Left kidney (tissue), 8 donors: ENCODE measurements at places on chromosomes 4 and X. TPM values are rescaled to one million over a fixed set of nuclear protein-coding genes. Genes with fewer than 3 reads are reported as not detected.
A peak's percentile ranks its signal among the peaks of the same experiment; 100 is the strongest.

- no peak for DNase-seq
Measured at GRCh38 chr4:175752664-175753063, 59.4 kb downstream of the GPM6A start.

DNA sequence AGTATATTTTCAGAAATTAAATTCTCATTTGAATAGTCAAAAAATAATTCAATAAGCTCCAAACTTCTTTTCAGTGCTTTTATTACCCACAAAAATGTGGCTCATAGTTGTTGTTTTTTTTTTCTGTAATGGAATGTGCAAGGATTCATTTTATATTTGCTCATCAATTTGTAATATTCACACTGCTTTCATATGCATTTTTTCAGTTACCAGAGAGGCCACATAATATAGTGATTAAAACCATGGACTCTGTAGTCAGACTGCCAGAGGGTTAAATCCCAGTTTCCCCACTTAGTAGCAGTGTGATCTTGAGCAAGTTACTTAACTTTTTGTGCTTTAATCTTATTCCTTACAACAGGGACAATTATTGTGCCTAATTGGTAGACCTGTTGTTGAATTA, 64.5 kb downstream of the FAM9B start:
- no peak for DNase-seq

DNA sequence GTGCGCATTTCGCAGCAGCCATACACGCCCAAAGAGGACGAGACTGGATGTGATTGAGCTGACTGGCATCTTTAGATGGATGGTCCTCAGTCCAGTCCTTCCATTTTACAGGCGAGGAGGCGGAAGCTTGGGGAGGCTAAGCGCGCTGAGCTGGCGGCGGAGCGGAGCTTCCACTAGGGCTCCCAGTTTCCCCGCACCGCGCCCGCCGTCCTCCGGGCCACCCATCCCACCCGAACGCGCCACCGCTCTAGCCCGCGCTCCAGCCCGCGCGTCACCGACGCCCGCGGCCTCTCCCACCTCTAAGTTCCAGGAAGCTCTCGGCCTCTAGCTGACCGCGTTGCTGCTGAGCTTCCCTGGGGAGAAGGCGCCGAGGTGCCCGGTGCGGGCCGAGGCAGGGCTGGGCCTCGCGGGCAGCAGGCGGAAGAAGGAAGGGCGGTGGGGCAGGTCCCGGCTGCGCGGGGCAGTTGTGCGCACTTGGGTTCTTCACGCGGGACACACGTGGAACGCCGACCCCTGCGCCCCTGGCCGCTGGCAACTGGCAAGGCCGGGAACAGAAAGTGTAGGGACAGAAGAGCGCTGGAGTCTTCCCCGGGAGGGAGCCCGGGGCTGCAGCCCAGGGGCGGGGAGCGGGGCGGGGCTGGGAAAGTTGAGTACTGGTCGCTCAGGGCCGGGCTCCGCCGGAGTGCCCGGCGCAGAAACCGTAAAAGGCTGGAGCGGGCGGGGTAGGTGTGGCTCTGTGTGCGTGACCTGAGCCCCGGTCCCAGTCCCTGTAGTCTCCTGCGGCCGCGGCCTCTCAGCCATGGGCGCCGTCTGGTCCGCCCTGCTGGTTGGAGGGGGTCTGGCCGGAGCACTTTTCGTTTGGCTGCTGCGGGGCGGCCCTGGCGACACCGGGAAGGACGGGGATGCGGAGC, at the start of gene STBD1:
TSS of gene STBD1 (plus strand) at position 763 of the 911 bp plus-strand sequence. CDS start at position 800, 37 bp downstream.
- peak; percentile 64 for DNase-seq

DNA sequence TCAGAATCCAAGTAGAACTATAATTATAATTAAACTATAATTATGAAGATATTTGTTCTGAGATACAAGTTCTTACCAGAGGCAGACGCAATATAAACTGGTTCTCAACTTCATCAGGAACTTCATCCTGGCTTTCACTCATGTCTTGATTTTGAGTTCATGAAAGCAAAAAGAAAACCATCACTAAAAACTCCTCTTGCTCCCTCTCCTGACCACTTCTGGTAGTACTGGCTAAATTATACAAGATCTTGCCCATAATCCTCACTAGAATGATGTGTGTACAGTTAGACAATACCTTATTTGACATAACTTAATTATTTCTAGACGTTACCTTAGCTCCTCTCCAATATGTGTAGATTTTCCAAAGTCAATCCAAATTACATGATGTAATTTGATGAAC, 3.7 kb downstream of the TAF7L start:
- peak; percentile 53 for DNase-seq

DNA sequence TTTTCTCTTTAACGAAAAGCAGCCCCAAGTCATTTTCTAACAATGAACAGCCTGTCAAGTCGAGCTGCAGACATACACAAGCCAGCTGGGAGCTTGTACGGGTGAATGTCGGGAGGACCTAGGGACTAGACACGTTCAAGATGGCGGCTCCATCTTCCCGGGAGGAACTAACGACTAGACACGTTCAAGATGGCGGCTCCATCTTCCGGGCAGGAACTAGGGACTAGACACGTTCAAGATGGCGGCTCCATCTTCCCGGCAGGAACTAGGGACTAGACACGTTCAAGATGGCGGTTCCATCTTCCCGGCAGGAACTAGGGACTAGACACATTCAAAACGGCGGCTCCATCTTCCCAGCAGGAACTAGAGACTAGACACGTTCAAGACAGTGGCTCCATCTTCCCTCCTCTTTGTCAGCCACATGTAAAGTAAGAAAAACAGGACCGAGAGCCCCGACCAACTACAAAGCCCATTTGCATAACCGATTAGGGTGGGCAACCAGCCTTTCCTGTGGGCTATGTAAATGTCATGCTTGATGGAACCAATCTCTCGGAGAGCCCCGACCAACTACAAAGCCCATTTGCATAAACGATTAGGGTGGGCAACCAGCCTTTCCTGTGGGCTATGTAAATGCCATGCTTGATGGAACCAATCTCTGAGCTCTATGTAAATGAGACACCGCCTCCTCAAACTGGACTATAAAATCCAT, 175.5 kb downstream of the DHRSX start:
- peak; percentile 96 for DNase-seq

DNA sequence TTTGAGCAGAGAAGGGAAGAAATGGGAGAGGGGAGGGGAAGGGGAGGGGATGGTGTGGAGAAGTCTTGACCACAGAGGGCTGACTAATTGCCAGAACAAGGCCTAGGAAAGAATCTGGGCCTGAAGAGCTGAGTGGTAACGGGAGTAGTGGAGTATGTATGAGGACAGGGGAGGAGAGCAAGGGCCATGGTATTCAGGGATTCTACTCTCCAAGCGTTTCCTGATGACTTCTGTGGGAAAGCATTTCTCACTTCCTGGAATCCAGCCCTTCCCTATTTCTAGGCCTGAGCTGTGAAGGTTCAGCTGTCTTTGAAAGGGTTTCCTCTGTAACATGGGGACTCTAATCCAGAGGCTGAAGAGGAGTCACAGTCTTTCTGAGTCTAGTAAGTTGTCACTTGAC, 19.7 kb upstream of the SOX3 start:
- no peak for DNase-seq

GRCh38 chrX:50081282-50081889, 119.4 kb downstream of the AKAP4 start:
- DNase-seq, result no peak

GRCh38 chrX:19630228-19630627, 114.9 kb upstream of the MAP3K15 start:
- DNase-seq, result no peak

DNA sequence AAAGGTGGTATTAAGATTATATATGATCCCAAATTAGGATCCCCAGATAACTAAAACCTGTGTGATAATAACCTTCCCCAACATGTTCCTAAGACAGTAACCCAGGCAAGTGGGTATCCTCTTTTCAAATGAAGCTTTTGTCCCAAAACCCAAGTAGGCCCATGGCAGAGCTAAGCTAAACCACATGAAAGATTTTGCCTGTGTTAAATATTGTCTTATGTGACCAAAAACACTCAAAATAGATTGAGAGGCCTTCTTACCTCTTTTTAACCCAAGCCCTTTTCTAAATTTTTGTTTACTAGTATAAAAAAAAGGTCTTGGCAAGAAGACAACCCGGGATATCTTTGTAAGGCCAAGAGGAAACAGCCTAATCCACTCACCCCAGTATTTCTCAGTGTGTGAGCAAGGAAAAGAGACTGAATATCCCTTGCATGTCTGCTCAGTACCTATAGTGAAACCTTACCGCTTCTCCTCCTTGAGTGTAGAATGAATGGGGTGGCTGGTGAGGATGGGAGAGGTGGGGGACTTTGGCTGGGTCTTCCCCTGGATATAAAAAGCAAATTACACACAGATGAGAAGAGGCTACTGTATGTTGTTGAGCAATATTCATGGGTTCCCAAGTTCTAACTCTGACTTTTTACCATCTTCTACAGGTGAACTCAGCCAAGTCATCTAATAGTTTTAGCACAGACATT, 188.8 kb upstream of the BMP3 start:
- no peak for DNase-seq

- DNase-seq, result no peak
Measured at GRCh38 chr4:158016511-158016910, 156.3 kb downstream of the GASK1B start.

DNA sequence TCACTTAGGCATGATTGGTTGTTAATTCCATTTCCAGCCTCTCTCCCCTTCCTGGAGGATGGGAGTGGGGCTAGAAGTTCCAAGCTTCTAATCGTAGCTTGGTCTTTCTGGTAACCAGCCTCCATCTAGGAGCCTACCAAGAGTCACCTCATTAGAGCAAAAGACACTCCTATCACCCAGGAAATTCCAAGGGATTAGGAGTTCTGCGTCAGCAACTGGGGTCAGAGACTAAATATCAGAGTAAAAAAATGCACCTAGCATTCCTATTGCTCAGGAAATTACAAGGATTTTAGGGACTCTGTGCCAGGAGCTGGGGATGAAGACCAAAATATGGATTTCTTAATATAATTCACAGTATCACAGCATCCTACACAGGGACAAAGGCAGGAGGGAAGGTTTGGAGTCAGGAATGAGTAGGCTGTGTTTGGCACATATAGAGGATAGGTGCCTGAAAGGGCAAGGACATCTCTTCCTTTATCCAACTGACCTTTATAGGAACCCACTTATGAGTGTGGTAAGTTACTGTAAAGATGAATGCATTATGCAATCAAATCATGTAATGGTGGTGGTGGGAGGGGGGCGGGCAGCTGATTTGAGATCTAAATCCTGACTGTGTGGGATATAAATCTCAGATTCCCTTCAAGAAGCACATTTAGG, 30.5 kb upstream of the LIMCH1 start:
- DNase-seq, result no peak

DNA sequence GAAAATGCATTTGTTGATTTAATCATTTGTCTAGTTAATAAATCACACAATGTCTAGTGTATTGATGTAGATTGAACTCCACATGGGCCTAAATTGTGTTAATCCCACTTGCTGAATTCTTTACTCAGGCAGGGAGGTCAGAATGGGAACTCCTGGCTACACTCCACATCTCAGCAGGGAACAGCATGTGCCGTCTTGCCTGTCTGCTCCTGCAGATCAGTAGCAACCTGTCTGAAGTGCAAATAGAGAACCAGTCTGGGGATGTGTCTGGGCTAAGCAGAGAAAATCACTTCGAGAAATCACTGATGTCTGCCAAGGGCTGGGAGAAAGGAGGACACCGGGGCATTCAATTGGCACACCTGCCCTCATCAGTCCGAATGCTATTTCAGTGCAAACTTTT, 16.5 kb upstream of the MXRA5 start:
- DNase-seq, result no peak

DNA sequence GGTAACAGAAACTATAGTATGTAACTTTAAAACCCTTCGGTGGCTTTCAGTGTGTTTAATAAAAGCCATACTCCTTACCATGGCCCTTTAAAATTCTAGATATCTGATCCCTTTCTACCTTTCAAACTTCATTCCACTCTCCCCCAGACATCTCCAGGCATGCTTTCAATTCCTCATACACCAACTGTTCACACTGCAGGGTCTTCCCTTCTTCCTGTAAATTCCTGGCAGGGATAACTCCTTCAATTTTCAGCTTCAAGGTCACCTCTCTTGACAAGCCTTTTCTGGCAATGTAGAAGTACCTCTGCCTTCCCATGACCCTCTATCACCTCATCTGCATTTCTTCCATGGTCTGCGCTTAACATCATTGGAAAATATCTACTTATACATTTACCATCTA, 60.8 kb downstream of the WDFY3 start:
- no peak for DNase-seq

DNA sequence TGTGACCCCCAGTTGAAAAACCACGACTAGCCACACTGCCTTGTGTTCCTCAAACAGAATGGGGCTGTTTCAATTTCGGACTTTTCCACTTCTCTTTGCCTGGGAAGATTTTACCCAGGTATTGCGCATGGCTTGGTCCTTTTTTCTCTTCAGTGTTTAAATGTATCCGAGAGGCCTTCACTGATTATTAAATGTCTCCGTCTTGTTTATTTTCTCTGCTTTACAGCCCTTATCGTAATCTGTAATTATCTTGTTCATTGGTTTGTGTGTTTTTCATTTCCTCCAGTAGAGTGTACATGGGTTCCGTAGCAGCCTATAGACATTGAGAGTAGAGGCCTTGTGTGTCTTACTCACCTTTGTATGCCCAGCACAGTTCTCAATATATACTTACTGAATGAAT, 2.4 kb downstream of the MOSPD2 start:
- no peak for DNase-seq

- DNase-seq, result no peak
Measured at GRCh38 chr4:188612659-188613058, 473.4 kb downstream of the TRIML1 start.

- DNase-seq, result no peak
Measured at GRCh38 chr4:120010646-120011045, 56.0 kb downstream of the MAD2L1 start.

DNA sequence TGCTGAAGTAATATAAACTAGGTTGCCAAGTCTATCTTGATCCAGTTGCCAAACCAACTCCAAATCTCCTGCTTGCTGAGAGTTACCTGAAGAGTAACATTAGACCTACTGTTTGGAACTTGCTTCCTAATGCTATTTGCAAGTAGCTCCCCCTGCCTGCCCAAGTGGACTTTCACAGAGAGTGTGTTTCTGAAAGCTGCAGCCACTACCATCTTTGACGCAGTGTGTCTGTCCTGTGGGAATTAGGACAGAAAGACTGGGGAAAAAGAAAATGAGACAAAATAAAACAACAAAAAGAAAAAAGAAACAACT, 195.0 kb upstream of the HS3ST1 start:
- peak; percentile 17 for DNase-seq

GRCh38 chr4:166896254-166896653, 338.0 kb downstream of the SPOCK3 start:
- no peak for DNase-seq

DNA sequence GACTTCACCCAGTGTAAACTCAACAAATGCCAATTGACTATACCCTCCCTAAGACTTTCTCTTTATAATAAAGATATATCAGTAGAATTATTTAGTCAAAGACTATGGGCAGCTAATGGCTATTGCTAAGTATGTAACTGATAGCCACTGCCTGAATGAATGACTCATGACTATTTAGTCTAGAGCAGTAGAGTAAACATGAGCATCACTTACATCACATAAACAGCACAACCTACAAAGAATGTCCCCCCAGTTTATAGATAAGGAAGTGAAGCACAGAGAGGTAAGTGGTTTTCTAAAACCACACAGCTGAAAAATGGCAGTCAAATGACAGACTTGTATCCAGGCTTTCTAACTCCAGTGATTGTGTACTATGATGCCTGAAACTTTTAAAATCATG, 507.0 kb downstream of the PPARGC1A start:
- no peak for DNase-seq

GRCh38 chr4:86441175-86441936, 81.5 kb upstream of the MAPK10 start:
- DNase-seq, result no peak

Gene UGT2B15
- polyA plus RNA-seq, result 0.07 TPM

Gene ANAPC10
- 27.1 TPM for polyA plus RNA-seq

Gene UGT2B17
- polyA plus RNA-seq, result 0.15 TPM

Gene JCHAIN
- 0.96 TPM for polyA plus RNA-seq

Gene SPIN2A
- 4.3 TPM for polyA plus RNA-seq

Gene FAM47A
- not detected for polyA plus RNA-seq
